Activated CD8-positive, alpha-beta memory T cell treated with anti-CD3 and anti-CD28 coated beads for 48 hours (primary cell): ENCODE measurements at places on chromosomes 1 and 21.

GRCh38 chr1:215748431-215748830 is 181.3 kb downstream of the KCTD3 start:
- DNase-seq: no peak

- DNase-seq: no peak
Observed at GRCh38 chr1:205229399-205229871, 1.7 kb downstream of the TMCC2 start.

- no peak for DNase-seq
Observed at GRCh38 chr1:31151402-31151801, 85.9 kb upstream of the PUM1 start.

DNA sequence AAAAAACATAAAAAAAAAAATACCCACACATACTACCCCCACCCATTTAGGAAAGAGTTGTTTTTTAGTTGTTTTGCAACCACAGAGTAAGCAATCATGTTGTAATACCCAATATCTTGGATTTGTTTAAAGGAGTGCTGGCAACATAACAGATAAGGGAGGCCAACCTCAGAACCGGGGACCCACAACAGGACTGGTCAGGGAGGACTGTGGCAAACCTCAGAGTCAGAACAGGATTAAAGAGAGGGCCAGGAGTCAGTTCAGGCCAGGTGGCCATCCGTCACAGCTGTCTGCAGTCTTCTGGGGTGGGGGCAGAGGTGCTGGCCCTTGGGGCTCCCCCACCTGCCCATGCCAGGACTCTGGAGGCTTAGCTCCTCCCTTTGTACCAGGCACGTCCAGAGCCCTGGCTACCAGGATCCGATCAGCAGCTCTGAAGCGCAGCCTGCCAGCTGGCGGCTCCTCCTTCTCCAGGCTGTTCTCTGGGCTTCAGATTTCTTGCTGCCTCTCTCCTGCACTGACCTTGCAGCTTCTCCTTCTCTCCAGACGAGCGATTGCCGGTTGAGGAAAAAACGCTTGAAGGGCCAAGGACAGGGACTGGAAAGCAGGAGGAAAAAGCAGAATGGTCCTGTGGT is 7.9 kb downstream of the H6PD start:
- no peak for DNase-seq

GRCh38 chr1:86997538-86997937 is 83.1 kb downstream of the HS2ST1 start:
- DNase-seq: no peak

GRCh38 chr21:37098751-37099150 is 25.7 kb downstream of the TTC3 start:
- DNase-seq: no peak

- DNase-seq: no peak
Observed at GRCh38 chr1:34870395-34870794, 10.8 kb upstream of the SMIM12 start.

- no peak for DNase-seq
Observed at GRCh38 chr1:34844252-34844634, 15.3 kb downstream of the SMIM12 start.

DNA sequence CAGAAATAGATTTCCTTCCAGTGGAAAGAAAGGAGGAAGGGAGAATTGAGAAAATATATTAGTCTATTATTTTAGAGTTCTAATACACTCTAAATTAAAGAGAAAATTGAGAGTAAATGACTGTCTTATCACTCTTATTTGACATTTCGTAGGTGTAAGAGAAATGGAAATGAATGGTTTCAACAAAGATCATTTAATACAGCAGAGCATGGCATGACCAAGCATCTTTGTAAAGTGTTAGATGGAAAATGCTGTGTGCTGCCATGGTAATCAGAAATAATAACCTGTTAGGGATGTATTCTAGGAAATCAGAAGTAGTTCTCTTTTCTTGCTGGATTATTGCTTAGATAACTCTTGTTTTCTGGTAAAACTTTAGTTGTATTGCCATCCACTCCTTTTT is 90.9 kb downstream of the GIPC2 start:
- no peak for DNase-seq

GRCh38 chr1:119635811-119636390 is 12.2 kb downstream of the ZNF697 start:
- DNase-seq: no peak
